ENCODE measurements at places on chromosomes 5 and 9.

DNA sequence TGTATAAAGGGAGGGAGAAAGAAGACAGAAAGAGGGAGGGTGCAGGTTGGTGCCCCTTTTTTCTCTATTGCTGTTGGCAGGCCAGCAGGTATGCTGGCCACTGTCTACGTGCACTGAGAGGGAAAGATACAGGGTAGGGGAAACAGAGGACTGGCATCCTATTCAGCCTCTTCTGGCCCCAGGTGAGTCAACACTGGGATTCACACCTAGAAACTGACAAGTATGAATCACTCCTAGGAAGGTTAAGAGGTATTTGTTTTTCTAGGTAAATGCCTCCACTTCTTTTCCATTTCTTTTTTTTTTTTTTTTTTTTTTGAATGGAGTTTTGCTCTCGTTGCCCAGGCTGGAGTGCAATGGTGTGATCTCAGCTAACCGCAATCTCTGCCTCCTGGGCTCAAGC is 2.8 kb upstream of the UBAP1 start:
- peak; percentile 22 for DNase-seq

DNA sequence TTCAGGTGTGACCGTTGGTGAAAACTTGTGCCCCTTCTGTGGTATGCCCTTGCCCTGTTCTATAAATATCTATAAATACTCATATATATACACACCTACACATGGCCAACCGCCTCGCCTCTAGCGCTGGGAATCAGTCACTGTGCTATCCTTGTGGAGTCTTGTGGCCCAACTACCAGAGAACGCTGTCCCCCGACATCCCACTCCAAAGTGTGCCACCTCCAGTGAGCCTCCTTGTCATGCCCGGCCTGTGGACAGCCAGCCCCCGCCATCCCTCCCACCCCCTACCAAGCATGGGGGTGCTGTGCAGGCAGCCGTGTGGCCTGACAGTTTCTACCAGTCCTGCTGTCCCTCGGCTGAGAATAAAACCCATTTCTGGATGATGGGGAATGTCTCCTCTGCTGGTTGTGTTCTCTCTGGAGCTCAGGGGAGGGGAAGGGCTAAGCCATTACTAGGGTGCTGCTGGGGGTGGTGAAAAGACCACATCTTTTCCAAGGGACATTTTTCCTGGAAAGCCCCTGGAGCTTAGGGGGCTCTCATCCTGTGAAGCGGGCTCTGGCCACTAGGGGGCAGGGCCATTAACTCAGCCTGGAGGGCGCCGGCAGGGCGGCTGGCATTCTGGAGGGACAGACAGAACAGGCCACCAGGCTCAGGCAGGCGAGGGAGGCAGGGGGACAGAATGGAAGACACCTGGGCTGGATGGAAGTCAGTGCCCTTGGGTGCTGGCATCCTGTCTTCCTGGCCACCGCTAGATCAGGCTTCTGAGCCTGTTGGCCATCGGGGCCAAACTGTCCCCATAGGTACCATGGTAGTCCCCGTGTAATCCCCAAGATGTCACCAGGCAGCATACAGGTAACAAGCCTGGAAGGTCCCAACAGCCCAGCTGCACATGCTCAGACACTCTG is 20.7 kb downstream of the GOLGA2 start:
- DNase-seq: peak; percentile 44

DNA sequence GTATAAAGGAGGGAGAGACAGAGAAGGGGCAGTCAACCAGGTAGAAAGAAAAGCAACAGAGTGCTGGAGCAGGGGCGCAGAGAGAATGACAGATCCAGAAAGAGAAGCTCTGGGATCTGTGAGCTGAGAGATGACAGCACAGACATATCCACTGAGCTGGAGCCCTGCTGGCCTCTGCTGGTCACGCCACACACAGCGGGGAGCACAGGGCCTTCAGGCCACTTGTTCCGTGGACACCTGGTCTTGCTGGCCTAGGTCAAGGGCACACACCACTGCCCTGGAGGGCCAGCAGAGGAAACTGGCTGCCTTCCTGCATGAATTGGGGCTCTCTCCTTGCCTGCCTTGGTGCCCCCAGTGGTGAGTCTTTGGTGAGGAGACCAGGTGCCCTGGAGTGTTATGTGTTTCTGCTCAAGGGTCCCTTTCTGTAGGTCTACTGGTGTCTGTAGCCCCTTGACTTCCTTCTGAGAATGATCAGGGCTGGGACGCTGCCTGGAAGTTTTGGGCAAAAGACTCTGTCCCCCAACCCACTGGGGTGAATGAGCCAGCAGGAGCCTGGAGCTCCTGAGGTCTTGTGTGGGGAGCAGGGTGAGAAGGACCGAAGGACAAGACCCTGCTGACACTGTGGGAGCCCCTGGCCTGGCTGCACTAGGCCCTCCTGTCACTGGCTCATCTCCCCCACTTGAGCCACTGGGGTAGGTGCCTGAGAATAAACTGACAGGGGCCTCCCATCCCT is 59.2 kb upstream of the ADAMTS2 start:
- DNase-seq: no peak

- no peak for DNase-seq
Measured at GRCh38 chr5:26259081-26259480, 779.3 kb downstream of the CDH9 start.

DNA sequence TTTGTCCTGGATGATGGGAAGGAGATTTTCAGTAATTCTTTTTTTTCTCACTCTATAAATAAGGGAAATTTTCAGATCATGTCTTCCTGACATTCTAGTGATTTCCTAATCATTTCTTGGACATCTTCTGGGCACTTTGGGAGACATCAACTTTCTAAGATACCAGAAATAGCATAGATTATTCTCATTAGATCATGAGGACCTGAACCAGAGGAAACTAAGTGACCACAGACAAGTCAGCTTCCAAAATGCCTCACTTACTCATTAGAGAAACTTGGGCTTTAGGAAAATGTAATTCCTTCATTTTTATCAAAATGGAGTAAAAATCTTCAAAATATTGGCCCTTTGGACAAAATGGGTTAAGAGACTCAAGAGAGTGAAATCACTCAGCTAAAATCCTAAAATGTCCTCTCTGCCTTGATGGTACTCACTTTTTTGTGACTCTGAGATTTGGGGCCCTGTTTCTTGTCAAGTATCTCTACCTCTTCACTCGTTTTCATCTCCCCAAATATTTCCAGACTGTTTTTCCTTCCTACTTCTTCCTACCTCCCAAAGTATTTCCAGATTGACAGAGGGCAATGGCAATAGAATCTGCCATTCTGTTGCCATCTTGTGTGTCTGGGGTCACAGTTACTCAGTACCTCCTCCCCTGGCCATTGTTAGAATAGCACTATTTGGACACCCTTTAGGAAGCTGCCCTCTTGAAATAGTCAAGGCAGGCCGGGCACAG is 194.5 kb downstream of the NR3C1 start:
- peak; percentile 21 for DNase-seq

Measured in PC-3 (cell line).